ENCODE measurements at places on chromosomes 12 and 14.

- DNase-seq, result no peak
Observed at GRCh38 chr12:71691504-71692129, 5.7 kb downstream of the TMEM19 start.

DNA sequence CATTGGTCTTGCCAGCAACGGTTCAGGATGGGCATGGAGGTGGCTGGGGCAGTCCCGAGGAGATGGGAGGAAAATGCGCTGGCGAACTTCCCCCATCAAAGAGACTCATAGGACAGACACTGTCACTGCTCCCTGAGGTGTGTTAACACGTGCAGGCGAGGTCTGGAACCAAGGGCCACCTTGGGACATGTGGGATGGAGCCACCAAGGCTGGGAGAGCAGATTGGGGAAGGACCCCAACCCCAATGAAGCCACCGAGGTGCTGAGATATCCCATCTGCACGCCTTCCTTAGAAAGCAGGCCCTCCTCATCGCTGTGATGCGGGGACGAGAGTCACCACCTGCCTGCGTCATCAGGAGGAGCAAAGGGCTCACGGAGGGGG, 16.9 kb upstream of the BEGAIN start:
- DNase-seq, result no peak

DNA sequence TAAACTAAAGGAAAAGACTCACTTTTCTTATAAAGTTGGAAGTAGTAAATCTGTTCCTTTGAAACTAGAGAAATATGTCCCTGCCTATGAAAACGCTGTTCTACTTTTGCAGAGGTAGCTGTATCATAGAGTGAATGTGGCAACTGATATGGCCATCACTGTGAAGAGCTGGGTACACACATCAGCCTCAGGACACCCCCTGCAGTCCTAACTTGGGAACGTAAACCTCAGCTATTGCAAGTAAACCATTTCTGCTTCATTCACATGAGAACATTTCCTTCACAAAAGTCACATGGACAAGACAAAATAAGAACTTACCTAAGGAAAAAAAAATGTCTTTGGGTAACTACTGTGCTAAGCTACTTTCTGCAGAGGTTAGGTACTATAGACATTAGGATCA, 233.3 kb upstream of the PPFIA2 start:
- peak; percentile 58 for DNase-seq

- DNase-seq, result no peak
Observed at GRCh38 chr12:108232565-108232964, 103.5 kb downstream of the WSCD2 start.

- peak; percentile 72 for DNase-seq
Observed at GRCh38 chr14:76236172-76237130, 84.7 kb downstream of the GPATCH2L start.

DNA sequence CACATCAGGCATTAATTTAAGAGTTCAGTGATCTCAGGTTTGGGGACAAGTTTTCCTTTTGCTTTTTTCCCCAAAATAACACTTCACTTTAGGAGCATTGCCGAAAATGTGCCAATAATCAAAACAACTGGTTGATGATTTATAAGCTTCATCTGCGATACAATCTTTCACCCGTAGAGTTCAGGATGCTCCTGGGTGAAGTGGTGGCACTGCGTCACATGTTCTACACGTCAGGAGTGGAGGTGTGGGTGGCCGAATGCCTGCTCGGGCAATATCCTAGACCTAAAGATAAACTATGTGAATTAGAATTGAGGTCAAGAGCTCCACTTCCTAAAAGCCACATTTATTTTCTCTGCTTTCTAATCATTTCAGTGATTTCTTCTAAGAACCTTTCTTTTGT, 70.9 kb upstream of the DICER1 start:
- no peak for DNase-seq

GRCh38 chr12:94204499-94205247, 56.3 kb downstream of the PLXNC1 start:
- DNase-seq, result peak; percentile 71

GRCh38 chr14:69044965-69045555, 66.0 kb upstream of the ACTN1 start:
- no peak for DNase-seq

- no peak for DNase-seq
Observed at GRCh38 chr12:113087193-113087592, 30.7 kb downstream of the DTX1 start.

DNA sequence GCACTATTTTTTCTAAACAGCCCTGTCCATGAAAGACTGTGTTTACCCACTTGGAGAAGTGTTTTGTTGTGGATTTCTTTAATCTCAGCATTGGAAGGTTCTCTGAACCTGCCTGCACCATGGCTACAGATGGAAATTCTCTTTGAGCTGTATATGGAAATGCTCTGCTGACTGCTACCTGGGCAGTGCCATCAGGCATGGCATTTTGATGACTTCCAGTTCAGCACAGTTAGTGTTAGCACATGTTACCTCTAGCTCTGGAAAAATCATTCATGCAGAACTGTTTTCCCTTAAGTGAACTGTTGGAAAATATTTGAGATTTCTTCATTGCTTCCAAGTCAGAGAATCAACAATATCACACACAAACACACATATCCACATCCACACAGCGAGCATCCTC, 52.6 kb upstream of the RIC8B start:
- DNase-seq, result no peak

- no peak for DNase-seq
Observed at GRCh38 chr14:91953170-91953985, 5.9 kb upstream of the FBLN5 start.

- DNase-seq, result peak; percentile 81
Observed at GRCh38 chr12:53051058-53051880, 1.4 kb downstream of the TNS2 start.

GRCh38 chr14:85576848-85577542, 47.1 kb downstream of the FLRT2 start:
- peak; percentile 60 for DNase-seq

DNA sequence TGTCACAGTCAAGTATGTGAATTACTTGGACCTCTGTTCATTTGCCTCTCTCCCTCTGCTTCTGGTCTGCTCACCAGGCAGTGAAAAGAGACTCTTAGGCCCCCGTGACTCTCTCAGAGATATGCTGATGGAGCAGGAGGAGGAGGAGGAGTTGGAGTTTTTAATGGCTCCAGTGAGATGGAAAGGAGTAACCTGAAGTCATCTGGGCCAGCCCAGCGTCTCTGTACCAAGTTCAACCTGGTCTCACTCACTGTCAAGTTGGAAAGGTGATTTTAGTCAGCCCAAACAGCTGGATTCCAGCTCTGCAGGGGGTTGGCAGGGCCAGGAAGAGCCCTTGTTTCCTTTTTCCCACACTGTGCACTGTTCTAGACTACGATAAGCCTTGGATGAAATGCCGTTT, 48.6 kb downstream of the SH2B3 start:
- no peak for DNase-seq

DNA sequence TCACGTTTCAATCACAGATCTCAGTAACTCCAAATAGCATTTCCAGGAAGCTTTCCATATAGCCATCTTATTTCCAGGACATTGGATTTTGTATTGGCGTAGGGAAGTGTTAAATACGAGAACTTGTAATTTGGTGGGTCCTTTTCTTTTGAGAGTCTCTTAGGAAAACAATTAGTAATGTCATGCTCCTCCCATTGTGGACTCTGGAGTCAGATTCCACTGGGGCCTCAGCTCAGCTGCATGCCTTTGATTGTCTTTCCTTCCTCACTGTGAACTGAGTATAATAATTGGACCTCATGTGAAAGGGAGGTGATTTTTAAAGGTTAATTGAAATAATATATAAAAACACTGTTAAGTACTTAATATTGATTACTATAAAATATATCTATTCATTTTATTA, 462.6 kb downstream of the NPAS3 start:
- DNase-seq, result no peak

GRCh38 chr14:72880820-72881219, 13.1 kb downstream of the DPF3 start:
- peak; percentile 67 for DNase-seq

DNA sequence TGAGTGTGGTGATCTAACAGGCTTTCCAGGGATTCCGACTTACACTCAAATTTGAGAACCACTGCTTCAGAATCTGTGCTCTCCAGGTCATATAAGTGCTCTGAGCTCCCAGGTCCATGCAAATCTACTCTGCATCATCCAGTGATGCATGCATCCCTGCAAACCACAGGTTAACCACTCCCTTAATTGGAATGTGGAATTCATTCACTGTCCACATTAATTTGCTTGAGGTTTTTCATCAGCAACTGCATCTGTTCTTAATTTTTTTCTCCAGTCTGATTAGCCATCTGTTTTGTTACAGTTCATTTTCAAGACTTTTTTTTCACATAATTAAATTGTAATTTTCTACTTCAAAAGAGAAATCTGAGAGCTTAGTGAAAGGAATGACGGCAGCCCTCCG, 43.4 kb upstream of the RIN3 start:
- DNase-seq, result no peak

DNA sequence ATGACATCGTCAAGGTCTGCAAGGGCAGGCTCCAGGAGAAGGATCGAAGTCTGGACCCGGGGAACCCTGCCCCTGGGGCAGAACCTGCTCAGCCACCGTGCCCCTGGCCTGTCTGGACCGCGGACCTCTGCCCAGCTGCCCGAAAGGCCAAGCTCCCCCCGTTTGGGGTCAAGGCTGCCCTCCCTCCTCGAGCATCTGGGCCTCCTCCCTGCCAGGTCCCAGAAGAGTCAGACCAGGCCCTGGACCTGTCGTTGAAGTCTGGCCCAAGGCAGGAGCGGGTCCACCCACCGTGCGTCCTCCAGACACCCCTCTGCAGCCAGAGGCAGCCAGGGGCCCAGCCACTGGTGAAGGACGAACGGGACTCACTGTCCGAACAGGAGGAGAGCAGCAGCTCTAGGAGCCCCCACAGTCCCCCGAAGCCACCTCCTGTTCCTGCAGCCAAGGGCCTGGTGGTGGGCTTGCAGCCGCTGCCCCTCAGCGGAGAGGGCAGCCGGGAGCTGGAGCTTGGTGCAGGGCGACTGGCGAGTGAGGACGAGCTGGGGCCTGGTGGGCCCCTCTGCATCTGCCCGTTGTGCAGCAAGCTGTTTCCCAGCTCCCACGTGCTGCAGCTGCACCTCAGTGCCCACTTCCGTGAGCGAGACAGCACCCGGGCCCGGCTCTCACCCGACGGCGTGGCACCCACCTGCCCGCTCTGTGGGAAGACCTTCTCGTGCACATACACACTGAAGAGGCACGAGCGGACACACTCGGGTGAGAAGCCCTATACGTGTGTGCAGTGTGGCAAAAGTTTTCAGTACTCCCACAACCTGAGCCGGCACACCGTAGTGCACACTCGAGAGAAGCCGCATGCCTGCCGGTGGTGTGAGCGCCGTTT, 856 bp downstream of the ZBTB42 start:
- DNase-seq, result no peak

DNA sequence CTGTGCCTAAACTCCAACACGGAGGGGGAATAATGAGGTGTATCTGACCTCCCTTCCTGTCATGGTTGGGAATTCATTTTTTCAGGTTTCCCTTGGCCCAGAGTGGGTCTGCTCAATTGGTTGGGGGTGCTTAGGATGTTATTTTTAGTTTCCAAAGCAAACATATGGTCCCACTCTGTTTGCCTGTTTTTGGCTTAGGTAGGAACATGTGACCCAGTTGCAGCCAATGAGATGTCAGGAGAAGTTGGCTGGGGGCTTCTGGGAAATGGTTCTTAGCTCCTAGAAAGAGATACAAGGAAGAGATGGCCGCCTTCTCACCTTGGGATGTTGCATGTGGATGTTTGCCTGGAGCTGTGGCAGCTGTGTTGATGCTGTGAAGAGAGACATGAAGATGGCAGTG, 147.9 kb upstream of the RFLNA start:
- DNase-seq, result no peak

DNA sequence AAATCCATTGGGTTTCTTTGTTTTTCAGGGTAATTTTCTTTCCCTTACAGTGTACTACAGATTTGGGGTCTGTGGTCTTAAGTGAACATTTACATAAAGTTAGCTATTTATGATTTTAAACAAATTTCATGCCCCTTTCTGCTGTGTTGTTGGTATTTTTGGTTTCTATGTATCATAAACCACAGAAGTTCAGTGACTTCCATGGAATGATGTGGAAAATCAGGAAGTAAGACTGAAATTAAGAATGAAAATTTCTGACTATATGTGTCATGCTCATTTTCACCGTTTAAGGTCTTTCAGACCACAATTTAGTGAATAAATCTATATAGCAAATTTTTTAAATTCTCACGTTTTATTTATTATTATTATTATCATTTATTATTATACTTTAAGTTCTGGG, 31.7 kb downstream of the ETV6 start:
- peak; percentile 30 for DNase-seq

DNA sequence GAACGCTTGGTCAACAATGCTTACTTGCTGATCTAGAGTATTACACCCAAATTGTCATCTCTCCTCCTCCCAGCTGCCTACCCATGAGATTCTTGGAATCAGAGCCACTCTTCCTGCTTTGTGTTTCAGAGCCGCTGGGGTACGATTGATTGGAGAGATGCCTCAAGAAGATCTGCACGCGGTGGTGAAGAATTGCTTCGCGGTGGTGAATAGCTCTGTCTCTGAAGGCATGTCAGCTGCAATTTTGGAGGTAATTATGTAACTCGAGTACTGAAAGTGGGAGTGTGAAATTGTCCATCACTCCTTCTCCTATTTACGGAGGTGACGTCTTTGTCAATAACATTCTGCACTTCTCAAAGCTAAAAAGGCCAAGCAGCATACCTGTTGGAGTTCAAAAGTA, 93.9 kb downstream of the GLT1D1 start:
- DNase-seq, result no peak

DNA sequence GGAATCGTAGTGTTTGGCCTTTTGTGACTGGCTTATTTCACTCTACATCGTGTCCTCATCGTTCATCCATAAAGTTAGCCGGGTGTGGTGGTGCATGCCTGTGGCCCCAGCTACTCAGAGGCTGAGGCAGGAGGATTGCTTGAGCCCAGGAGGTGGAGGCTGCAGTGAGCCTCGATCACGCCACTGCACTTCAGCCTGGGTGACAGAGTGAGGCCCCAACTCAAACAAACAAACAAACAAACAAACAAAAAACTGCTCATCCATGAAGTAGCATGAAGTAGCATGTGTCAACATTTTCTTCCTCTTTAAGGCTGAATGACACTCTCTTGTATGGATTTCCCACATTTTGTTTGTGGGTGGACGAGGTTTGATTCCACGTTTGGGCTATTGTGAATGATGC, 44.0 kb upstream of the MEG3 start:
- no peak for DNase-seq

- no peak for DNase-seq
Observed at GRCh38 chr12:75701859-75702258, 190.4 kb upstream of the KRR1 start.

DNA sequence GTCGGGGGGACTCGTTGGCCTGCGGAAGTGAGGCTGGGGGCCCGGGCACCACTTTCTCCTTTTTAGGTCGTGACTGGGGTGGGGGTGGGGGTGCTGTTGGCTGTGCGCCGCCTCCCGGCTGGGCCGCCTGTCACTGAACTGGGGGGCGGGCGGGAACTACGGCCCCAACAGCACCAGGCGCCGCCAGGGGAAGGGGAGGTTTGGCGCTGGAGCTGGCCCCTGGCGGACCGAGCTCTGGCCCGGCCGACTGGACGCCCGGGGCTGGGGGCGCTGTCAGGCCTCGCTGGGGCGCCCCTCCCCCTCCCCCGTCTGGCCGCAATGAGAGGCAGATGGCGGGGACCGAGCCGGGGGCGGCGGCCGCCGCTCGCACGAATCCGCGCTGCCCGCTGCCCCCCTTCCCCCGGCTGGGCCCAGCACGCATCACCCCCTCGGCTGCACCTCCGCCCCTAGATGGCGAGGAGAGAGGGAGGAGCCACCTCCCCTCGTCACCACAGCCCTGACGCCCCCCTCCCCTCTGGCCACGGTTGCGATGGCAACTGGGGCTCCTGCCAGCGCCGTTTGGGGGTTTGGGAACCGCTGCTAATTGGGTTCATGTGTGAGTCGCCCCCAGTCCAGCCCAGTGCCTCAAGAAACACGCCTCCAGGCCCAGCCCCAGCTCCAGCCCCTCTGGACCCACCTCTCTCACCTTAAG, 723 bp downstream of the NFATC4 start:
- DNase-seq, result no peak

- no peak for DNase-seq
Observed at GRCh38 chr14:36438883-36439282, 81.1 kb downstream of the NKX2-1 start.

All from inflammatory macrophage treated with lipopolysaccharide for 4 hours (primary cell).